ENCODE measurements at places on chromosomes 1 and 21. TPM values are rescaled to one million over a fixed set of nuclear protein-coding genes. Genes with fewer than 3 reads are reported as not detected.

DNA sequence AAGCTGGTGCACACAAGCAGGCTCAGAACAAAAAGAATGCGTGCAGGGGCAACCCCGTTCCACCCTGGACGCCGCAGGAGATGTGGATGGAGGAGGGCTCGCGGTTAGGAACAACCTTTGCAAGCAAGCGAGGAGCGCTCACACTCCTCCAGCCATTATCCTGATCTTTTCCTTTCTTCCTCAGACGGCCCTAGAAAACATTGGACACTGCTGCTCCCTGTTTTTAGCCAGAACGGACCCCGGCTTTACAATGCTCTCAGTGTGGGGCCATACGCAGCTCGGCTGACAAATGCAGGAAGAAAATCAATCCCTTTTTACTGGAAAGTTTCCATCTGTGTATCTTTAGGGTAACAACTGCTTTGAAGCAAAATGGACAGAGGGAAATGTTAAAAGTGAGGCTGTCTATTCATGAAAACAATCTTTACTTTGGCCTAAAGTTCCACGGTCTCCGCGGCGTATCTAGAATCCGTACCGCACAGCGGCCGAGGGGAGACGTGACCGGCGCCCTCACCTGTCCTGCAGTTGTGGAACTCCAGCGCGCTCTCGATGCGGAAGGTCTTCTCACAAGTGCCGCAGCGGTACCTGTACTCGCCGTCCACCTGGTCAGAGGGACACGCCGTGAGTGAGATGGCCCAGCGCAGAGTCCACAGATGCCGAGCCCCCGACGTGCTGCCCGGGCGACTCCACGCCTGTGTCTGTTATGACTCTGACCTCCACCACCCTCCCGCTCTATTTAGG, 44.0 kb downstream of the PRDM15 start:
- DNase-seq = no peak

Gene FCGR3A
- 1.5 TPM for total RNA-seq

GRCh38 chr1:2811533-2811918, 10.0 kb upstream of the TTC34 start:
- no peak for DNase-seq

Gene LMX1A
- not detected for total RNA-seq

DNA sequence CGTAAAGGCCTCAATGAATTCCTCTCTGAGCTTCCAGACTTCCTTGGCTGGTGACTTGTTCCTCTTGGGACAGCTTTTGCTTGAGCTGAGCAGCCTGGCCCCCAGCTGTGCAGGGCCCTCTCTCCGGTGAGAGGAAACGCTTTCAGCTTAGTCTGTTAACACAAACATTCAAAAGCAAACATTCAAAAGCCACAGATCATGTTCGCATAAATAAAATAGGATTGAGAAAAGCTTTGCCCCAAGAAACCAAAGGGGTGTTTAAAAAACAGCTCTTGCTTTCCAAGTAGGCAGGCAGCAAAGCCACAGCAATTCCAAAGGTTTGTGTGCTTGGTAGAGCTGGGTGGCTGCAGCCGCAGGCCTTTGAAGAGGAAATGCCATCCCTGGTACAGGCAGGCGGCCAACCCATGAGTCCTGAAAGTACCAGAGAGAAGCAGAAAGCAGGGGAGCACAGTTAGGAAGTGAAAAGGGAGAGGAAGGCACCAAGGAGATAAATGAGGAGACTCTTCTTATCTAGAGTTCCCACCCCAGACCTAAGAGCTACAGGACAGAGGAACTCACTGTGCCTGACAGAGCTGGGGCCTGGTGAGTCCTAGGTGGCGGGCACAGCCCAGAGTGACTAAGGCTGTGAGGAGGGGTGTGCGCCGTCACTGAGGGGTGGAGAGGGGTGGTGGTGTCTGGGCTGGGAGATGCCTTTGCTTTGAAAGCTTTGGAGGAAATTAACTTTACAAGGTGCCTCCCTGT, 48.4 kb downstream of the CCN1 start:
- no peak for DNase-seq

Gene PEAR1
- 0.07 TPM for total RNA-seq

DNA sequence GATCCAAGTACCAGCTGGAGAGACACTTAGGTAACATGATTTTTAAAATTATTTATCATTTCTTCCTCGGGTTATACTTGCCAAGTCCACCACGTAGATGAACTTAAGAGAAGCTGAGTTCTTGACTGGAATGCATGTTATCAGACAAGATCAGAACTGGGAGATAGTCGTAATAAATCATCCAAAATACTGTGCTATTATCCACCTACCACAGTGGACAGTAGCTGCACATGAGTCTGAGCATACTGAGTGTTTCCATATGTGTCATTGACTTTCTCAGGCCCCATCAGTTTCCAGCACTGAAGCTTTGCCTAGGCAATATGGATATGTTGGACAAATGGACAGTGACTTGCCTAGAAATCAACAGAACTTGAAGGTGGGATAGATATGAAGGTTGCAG, 77.9 kb upstream of the RRP15 start:
- DNase-seq = no peak

- no peak for DNase-seq
Measured at GRCh38 chr1:78054559-78054958, 8.8 kb downstream of the GIPC2 start.

DNA sequence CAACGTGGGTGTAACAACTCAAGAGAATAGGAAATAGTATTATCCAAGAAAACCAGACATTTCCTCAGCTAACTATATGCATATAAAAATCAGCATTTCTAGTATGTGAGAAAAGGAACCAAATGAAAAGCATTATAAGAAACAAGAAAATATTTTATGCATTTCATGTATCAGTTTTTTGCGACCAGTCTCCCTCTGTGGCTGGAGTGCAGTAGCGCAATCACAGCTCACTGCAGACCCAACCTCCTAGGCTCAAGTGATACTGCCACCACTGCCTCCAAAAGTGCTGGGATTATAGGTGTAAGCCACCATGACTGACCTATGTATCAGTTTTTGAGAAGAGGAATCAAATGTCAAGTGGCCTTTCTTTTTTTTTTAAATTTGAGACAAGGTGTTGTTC, 31.0 kb downstream of the SLC16A1 start:
- no peak for DNase-seq

Gene TMEM82
- total RNA-seq = not detected

GRCh38 chr1:17377325-17377953, 5.4 kb downstream of the PADI6 start:
- DNase-seq = no peak

- no peak for DNase-seq
Measured at GRCh38 chr1:162639718-162640117, 7.5 kb downstream of the DDR2 start.

Gene FPGT
- 8.7 TPM for total RNA-seq

DNA sequence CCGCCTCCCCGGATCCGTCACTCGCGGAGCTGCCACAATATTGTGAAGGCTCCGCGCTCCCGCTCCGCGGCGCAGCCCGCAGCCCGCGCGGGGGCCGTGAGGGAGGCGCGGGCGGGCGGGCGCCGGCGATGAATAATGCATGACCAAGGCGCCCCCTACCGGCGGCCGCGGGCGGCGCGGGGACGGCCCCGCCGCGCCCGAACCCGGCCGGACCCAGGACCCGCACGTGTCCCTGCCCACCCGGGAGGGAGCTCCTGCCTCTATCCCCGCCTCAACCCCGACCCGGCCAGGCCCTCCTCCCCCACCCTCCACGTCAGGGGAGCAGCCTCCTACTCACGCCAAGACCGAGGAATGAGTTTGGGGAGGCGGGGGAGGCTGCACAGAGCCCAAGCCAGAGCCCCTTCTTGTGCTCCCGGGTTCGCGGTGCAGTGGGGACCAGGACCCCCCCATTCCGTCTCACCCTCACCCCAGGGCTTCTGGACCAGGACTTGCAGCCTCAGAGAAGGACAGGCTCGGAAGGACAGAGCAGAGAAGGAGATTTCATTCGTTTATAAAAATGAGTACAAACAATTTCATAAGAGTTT, 70.8 kb upstream of the CASZ1 start:
- DNase-seq = peak; percentile 68

GRCh38 chr1:35838693-35839245, 31.0 kb downstream of the AGO4 start:
- no peak for DNase-seq

Gene SOX13
- total RNA-seq = 3.9 TPM

GRCh38 chr1:32889731-32890278, 3.5 kb downstream of the HPCA start:
- no peak for DNase-seq

- DNase-seq = no peak
Measured at GRCh38 chr1:184289825-184290550, 96.8 kb upstream of the C1orf21 start.

- no peak for DNase-seq
Measured at GRCh38 chr1:238248356-238248755, 357.6 kb upstream of the ZP4 start.

Gene USP1
- total RNA-seq = 84.3 TPM

GRCh38 chr1:29105822-29106221, 17.9 kb downstream of the TMEM200B start:
- DNase-seq = no peak

Gene MTOR
- 38.3 TPM for total RNA-seq

DNA sequence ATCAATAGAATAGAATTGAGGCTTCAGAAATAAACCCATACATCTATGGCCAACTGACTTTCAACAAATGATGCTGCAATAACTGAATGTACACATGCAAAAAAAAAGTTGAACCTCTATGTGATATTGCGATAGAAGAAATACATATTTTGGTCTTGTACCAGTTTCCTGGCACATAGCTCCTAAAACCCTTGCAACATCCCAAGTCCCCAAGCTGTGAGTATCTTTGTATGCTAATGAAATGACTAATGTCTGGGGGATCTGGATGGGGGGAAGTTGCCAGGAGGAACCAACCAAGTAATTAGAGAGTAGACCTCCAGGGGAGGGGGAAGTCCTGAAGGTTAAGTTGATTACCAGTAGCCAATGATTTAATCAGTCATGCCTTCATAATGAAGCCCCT, 24.4 kb downstream of the BLZF1 start:
- no peak for DNase-seq

Gene MROH9
- not detected for total RNA-seq

DNA sequence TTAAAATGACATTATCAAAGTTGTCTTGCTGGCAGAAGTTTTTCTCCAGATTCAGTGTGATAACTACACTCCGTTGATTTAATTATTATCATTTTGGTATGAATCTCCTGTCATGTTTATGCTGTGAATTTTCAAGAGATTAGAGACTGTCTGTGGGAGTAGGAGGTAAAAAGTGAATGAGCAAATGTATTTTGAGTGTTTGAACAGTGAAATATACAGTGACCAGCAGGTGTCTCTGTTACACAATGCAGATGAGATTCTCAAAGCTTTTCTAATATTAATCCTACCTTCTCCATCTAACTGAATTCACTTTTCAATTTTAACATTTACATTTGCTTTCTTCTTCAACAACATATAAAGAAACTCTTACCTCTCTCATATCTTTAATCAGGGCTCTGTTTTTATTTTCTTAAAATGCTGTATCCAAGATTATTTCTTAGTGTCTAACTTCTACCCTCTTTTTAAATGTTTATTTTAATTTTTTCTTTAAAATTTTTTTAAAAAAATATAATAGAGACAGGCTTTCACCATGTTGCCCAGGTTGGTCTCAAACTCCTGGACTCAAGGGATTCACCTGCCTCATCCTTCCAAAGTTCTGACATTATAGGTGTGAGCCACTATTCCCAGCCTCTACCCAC, 20.9 kb upstream of the HSPA13 start:
- DNase-seq = no peak

DNA sequence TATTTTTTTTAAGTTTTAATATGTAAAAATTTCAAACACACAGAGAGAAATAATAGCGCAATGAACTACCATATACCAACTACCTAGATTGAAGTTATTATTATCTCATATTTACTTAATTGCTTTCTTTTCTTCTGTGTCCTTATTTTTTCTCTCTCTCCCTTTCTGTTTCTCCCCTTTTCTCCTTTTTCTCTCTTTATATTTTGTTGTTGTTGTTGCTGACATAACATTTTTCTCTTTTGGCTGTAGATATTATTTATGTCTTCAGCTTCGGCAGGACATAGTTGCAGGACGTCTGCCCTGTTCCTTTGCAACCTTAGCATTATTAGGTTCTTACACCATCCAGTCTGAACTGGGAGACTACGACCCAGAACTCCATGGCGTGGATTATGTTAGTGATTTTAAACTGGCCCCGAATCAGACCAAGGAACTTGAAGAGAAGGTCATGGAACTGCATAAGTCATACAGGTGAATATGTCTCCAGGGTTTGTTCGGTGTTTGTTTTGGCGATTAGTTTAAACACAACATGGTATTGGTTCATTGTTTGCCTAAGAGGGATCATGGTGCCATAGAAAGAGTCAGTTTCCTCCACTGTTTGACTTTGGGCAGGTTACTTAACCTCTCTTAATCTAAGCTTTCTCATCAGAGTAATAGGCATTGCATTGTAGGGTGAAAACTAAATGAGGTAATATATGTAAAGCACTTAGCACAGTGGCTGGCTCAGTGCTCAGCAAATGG, 103.8 kb downstream of the EPB41 start:
- DNase-seq = no peak

Gene SSX2IP
- total RNA-seq = 8.5 TPM

- no peak for DNase-seq
Measured at GRCh38 chr21:41358193-41359166, 3.3 kb upstream of the MX2 start.

Gene CALML6
- total RNA-seq = 1.8 TPM

- DNase-seq = no peak
Measured at GRCh38 chr1:19877821-19878636, 4.2 kb upstream of the OTUD3 start.

All from activated T-cell treated with anti-CD3 and anti-CD28 coated beads, Interleukin-2, amount 50 U/mL, for 72 hours (primary cell).